ENCODE measurements at places on chromosomes 7 and 10. TPM values are rescaled to one million over a fixed set of nuclear protein-coding genes. Genes with fewer than 3 reads are reported as not detected.

CALN1 gene
- 7.8 TPM for polyA plus RNA-seq

UCN3 gene
- polyA plus RNA-seq, result not detected

NMT2 gene
- 24.6 TPM for polyA plus RNA-seq

SPDYE5 gene
- 0.26 TPM for polyA plus RNA-seq

RP9 gene
- 19.7 TPM for polyA plus RNA-seq

ASZ1 gene
- polyA plus RNA-seq, result not detected

All from neural cell (in vitro differentiated cells).